ENCODE measurements at places on chromosomes 2 and 18.

- peak; percentile 59 for DNase-seq
Observed at GRCh38 chr2:241844066-241844728, 14.5 kb downstream of the PDCD1 start.

- DNase-seq: no peak
Observed at GRCh38 chr2:1636791-1637415, 107.4 kb downstream of the PXDN start.

DNA sequence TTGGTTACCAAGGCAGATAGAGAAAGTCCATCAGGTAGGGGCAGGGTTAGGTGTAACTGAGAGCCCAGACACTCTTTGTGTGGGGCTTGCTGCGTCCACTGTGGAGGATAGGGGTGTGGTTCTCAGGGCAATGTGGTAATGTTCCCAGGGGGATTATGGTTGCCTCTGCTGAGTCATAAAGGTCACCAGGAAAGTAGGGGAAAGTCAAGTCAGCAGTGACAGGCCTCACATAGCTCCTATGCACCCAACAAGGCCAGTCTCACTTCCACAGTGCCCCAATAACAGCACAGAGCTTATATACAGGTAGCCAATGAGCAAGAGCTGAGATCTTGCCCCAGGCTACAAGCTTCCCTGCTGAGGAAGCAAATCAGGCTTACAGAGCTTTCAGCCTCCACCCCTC is 1438.0 kb upstream of the ZEB2 start:
- DNase-seq: no peak

- DNase-seq: no peak
Observed at GRCh38 chr2:239329284-239329971, 71.4 kb downstream of the HDAC4 start.

DNA sequence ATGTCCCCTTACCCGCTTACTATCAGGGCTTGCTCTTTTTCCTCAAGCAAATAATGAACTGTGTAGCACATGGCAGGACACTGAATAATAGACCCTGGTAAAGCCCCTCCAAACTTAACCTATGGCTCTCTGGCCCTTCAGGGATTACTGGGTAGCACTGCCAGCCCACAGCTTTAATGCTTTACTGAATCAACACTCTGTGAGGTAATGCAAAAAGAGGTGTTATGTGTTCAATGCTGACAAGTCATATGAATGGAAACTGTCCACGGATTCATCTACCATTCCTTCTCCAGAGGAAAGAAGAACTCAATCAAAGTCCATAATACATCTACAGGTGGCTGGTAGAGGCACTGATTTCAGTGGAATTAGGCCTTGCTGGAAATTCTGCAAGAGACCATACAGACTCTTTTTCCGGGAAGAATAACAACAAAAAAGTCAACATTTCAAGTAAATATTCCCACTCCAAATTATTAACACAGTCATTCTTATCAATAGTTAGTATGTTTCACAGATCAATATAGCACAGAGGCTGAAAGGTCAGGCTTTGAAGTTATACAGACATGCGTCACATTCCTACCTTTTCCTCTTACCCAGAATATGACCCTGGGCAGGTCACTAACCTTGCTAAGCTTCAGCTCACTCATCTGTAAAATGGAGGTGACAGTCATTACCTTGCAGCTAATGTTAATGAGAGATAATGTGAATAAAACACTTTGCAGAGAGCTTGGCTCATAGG is 13.8 kb upstream of the MYOM1 start:
- no peak for DNase-seq

DNA sequence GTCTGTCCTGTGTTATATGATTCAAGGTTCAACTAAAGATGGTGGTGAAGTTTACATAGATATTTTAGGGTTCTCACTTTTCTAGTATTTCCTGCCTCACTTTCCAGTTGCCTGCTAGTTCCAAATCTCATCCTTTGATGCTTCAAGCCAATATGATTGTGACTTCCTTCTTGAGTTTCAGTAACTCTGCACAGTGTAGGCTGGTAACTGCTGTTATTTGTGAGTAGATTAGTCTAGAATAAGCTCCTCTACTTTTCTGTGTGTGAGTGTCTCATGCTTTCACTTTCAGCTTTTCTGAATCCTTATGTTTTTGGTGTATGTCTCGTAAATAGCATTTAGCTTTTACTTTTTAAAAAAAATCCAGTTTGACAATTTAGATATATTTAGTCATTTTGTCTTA is 42.6 kb downstream of the GALNT1 start:
- no peak for DNase-seq

GRCh38 chr18:76368271-76368670 is 126.8 kb downstream of the ZNF516 start:
- no peak for DNase-seq

- DNase-seq: no peak
Observed at GRCh38 chr18:76407681-76408080, 87.4 kb downstream of the ZNF516 start.

GRCh38 chr2:48017136-48017535 is 110.8 kb upstream of the FBXO11 start:
- no peak for DNase-seq

- no peak for DNase-seq
Observed at GRCh38 chr2:191526091-191526490, 151.8 kb upstream of the NABP1 start.

- DNase-seq: no peak
Observed at GRCh38 chr2:3427272-3427671, 47.8 kb downstream of the TRAPPC12 start.

GRCh38 chr2:227565080-227565479 is 33.6 kb upstream of the SCYGR2 start:
- no peak for DNase-seq

DNA sequence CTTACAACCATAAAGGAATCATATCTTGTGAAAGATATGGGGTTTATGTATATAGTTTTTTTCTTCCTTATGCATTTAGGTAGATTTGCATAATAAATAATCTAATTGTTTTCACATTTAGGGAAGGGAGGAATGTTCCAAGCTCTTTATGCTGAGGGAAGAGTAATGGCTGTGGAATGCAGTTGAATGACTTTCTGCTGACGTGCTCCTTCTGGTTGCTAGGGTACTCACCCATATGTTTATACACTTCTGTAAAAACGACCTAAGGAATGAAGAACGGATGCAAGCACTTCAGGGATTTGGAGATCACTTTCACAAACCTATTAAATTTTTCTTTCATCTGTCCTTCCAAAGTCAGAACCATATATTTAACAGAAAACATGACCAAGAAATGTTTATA is 29.2 kb upstream of the PPP4R1 start:
- no peak for DNase-seq

GRCh38 chr18:34977838-34978532 is 63.2 kb upstream of the MAPRE2 start:
- peak; percentile 16 for DNase-seq

DNA sequence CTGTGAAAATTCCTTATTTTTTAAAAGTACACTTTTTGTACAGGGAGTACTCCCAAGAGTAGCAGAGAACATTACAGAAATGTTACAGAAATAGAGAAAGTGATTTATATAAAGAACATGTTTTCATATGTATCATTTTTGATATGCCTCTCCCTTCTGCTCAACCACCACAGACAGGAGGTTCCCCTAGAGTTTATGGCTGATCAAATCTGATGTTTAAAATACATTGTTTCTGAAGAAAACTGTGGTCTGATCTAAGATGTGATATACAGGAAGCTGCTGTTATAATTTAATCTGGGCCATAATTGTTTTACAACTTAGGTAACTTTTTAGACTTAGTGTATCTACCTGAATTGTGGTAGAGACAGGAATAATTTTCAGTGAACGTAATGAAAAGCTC is 37.0 kb downstream of the STAT4 start:
- no peak for DNase-seq

GRCh38 chr2:2621855-2622254 is 290.8 kb upstream of the MYT1L start:
- DNase-seq: no peak

DNA sequence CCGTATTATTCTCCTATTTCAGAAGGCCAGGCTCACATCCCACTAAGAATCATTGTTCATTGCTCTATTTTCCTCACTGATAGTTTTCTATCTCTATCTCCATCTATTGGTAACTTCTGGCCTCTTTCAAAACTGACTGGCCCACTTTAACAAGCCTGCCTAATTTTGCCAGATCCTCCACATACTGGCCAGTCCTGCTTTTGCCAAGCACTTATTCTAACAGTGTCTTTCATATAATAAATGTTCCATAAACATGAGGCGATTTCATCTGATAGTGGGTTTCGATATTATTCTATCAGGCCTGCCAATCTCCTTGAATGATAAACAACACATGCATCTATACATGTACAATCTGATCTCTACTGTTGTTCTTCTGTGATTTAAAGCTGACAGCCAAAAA is 125.9 kb upstream of the KCNH7 start:
- DNase-seq: no peak

DNA sequence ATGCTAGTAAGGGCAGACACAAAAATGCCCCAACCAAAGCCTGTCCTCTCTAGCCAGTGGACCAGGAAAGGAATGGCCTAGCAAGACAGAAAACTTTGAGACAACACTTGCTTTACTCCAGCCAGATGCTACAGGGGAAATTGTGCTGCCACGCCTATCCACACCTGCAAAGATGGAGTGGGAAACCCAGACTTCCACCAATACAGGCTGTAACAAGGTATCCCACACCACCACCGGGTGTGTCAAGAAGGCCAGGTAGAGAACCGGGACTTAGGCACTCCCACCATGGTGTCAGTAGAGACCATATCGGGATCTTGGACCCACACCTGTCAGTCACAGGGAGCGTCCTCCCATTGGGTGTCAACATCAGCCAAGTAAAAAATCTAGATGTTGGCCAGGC is 16.2 kb upstream of the ESPNL start:
- DNase-seq: no peak

DNA sequence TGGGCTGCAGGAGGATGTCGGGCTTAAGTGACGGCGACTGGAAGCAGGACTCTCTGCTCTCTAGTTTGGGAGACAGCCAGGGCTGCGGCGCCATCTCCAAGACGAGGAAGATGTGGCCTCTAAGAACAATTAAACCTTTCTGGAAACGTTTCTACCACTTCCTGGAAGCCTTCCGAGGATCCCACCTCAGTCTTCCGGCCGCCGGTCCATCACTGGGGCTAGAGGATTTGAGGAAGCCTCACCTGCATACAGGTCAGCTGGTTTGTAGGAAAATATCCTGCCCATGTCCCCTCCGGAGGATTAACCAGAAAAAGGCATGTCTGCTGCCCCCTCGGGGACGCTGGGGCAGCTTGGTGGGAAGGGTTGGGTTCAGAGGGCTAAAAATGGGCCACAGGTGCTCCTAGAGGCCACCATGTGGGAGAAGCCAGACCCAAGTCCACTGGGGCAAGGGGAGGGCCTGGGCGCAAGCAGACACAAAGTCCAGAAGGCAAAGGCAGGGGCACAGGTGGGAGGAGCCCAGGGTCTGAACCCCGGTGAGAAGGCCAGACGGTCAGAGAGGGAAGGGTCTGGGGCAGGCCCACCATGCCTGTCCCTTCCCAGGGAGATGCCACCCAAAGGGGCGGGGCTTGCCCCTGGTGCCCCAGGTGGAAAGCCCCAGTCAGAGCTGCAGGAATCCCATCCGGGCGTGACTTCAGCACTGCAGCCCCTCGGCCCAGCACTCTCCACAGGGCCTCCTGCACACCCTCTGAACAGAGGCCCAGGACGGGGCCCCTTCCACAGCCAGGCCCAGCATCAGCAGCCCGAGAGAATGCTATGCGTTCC is 82.2 kb upstream of the ID2 start:
- DNase-seq: no peak

Measured in activated effector memory CD4-positive, alpha-beta T cell treated with Interleukin-2 at 50 U/mL for 16 hours (primary cell).